ENCODE measurements at places on chromosomes 2 and 18.

DNA sequence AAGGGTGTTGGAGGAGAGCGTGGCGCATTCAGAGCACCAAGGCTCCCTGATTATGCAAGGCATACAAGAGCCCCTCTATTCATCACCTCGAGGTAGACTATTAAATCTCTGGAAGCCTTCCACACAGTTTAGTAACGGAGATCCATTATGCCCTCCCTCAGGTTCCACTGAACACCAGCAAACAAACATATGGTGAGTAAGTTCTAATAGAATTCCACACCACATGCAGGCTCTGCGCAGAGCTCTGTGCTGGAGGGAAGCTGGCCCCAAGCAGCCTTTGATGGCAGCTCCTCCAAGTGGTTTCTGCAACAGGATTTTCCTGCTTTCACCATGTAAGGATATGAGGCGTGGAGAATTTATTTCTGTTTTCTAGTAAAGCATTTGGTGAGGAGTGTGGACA is 238.6 kb downstream of the C1D start:
- no peak for DNase-seq

DNA sequence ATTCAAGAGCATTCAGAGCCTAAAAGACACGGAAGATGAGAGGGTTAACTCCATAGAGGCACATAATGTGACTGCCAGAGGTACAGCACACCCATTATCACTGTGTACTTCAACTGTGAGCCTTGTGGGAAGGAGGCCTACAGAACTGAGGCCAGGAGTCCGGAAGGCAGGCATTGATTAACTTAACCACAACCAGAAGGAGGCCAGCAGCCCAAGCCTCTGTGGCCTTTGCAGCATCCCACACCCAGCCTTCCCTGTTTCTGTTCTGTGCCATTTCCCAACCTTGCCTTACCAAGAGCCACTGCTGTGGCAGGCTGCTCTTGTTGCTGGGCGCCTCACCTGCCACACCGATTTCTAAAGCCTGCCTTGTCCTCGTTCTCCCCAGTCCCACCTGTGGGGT is 27.2 kb downstream of the SIGLEC15 start:
- DNase-seq = no peak

- DNase-seq = peak; percentile 30
These were observed 82.1 kb downstream of the BIN1 start for GRCh38 chr2:127024769-127025358.

- DNase-seq = no peak
These were observed 261.5 kb downstream of the AFF3 start for GRCh38 chr2:99880964-99881294.

GRCh38 chr2:115574667-115575066 is 1132.2 kb downstream of the DPP10 start:
- no peak for DNase-seq

DNA sequence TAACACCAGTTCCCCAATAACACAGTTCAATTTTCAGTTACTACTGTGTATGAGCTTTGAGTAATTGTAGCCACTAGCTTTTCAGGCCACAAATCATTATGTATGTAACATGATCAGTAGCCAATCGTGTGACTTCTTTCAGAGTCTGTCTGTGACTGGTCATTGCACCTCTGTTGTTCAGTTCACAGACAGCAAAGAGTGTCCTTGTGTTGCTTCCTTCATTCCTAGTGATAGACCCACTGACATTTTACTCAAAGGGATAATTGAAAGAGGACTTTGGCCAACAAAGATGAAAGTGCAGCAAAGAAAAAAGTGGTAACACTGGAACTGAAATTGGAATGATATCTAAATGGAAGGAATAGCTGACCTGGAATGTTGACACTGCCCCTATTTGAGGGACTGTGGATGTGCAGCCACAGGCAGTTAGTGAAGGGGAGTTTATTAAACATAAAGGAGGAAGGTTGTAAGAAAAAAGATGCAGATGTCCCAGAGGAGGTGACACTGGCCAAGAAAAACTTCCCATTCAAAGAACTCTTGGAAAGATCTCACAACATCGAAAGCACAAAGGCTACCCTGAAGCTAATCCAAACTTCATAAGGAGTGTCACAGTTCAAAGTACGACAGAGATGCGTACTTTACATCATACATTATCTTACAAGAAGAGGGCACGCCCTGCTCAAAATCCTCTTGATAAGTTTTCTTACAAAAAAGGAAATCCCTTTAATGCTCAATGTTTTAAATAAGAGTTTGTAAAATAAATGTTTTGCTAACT is 19.3 kb downstream of the TTC39C start:
- DNase-seq = no peak

DNA sequence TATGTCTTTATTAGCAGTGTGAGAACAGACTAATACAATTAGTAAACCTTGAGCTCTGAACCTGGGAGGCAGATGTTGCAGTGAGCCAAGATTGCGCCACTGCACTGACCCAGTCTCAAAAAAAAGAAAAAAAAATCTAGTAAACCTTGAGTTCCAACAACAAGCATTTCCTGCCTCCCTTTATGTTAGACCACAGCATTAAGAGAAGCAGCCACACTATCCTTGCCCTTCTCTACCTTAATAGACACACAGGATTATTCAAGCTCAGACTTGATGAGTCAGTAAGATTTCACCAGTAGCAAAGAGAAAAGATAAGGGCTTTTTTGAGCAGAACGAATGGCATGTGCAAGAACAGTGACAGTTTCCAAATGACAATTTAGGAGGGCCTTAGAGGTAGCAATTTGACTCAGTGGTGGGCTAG is 18.0 kb upstream of the GLS start:
- peak; percentile 81 for DNase-seq

Data from NCI-H226 (cell line).